ENCODE measurements at places on chromosomes 5 and 9. TPM values are rescaled to one million over a fixed set of nuclear protein-coding genes. Genes with fewer than 3 reads are reported as not detected.

Gene SLC4A9
- 23.9 TPM for polyA plus RNA-seq

DNA sequence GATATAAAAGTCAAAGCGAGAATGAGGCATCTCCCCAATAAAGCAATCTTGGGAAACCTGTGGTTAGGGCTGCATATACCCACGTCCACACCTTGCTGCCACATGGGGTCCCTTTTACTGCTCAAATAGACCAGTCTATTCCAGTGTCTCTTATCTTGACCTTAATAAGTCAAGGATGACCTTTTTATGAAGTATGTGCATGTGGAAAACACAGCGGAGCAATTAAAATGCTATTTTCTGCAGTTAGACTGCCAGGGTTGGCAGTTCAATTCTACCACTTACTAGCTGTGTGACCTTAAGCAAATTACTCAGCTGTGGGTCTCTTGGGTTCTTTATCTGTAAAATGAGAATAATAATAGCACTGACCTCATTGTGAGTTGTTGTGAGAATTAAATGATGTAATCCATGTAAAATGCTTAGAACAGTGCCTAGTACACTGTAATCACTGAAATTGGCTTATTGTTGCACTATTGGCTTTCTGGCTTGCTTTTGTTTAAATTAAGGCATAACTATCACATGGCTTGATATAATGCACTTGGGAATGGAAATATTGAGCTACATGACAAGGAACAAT lies 67.8 kb upstream of the HSPB3 start:
- DNase-seq = no peak

DNA sequence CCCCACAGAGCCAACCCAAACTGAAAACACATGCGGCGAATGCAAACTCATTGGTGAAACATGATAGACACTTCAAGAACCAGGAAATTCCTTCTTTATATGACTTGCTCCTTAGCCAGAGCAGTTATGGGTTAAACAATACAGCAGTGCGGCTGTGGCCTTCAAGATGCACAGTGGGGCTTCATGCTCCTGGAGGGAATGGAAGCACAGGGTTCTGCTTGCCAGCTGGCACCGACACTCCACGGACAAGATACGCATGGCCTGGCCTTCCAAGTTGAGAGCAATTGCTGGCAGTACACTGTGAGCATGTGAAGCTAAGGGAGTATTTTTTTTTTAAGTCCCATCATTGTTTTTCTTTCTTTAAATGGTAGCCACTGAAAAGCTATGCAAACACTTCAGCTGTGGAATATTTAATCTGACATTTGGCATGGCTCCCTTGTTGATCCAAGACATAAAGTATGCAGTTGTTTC lies 451.6 kb upstream of the CD180 start:
- DNase-seq = no peak

- DNase-seq = no peak
These were observed 50.2 kb upstream of the NR3C1 start for GRCh38 chr5:143453720-143454119.

DNA sequence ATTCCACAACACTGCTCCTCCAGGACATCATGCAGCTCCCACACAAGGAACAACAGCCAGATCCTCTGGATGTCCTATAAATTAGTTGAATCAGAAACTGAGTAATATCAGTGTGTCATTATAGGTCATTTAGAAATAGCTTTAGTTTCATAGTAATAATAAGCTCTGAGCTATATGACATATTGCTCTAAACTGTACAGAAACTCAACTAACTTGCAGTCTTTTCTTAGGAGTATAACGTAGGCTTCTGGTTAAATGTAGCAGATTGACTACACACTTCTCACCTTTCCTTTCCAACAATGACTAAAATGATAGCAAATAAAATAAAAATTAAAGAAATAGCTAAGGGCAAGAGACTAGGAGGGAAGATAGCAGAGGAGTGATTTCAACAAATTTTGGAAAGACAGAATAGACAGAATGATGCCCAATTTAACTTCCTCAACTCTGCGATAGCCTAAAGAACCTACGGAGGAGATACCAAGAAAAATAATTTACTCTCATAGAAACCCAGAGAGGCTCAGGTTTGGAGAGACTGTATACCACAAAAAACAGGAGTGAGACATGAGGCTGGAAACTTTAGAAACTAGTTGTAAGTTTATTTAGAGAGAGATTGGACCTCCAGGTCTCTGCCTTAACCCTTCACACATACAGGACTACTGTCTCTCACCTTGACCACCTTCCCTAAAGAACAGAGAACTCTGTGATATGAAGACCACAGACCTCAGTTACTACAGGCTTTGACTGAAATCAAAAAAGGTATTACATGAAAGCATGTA lies 193.7 kb downstream of the TSSK1B start:
- DNase-seq = no peak
